ENCODE measurements at places on chromosomes 6 and 20. TPM values are rescaled to one million over a fixed set of nuclear protein-coding genes. Genes with fewer than 3 reads are reported as not detected.

GRCh38 chr6:53854843-53855567 lies 60.2 kb downstream of the LRRC1 start:
- no peak for ATAC-seq

DNA sequence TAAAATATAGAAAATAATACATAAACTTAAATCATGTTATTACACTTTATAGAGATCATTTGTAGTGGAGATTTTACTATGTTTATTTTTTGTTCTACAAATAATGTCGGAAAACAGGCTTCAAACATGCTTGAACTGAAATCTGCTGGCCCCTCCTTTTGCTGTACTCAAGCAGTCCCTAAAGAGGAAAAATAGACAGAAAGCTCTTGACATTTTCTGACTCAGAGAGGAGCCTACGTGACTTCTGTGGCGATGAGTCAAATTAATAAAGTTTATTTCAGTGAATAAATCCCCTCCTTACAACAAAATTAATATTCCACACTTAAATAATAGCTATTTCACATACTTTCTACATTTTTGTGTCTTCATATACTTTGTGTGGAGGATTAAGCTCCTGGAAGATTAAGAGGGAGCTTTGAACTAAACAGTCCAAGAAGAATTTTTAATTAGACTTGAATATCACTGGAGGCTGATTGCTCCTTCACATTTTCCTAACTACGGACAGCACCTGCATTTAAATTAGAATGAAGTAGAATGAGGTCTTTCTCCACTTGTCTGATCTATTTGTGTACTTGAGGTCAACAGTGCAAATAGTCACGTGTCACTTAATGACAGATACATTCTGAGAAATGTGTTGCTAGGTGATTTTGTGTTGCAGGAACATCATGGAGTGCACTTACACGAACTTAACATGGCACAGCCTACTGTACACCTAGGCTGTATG lies 1.7 kb upstream of the TREM1 start:
- no peak for ATAC-seq

The CDC5L gene
- 18.0 TPM for total RNA-seq

The IPCEF1 gene
- 0.52 TPM for total RNA-seq

The RIMS4 gene
- total RNA-seq: 17.9 TPM

- ATAC-seq: no peak
Measured at GRCh38 chr6:24517659-24518543, 23.1 kb downstream of the ALDH5A1 start.

The THEMIS gene
- 0.39 TPM for total RNA-seq

GRCh38 chr6:43129434-43130194 lies 41.5 kb upstream of the SRF start:
- peak; percentile 66 for ATAC-seq

DNA sequence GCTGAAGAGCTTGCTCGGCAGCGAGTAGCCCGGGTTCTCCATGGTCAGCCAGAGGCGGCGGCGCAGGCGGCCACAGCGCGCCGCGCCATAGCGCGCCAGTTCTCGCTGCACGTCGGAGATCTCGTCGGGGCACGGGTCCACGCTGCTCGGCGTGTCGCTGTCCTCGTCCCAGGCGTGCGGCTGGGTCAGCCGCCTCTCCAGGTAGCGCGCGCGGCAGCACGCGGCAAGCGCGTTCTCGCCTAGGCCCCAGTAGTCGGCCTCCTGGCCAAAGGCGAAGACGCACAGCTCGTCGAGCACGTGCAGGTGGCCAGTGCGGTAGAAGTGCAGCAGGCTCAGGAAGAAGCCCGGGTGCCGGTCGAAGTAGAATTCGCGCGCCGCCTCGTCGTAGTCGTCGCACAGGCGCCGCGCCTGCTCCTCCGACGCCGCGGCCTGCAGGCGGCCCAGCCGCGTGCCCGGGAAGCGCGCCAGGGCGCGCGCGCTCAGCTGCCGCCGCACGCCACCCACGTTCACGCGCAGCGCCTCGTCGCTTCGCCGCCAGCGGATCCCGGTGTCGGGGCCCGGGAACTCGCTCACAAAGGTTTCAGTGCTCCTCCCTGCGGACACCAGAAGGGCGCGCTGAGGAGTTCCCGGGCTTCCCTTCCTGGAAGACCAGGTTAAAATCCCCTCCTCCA lies 2.7 kb downstream of the KCNS1 start:
- ATAC-seq: peak; percentile 64

The NHLRC1 gene
- 1.7 TPM for total RNA-seq

The MDFI gene
- 26.7 TPM for total RNA-seq

The TSPO2 gene
- total RNA-seq: not detected

DNA sequence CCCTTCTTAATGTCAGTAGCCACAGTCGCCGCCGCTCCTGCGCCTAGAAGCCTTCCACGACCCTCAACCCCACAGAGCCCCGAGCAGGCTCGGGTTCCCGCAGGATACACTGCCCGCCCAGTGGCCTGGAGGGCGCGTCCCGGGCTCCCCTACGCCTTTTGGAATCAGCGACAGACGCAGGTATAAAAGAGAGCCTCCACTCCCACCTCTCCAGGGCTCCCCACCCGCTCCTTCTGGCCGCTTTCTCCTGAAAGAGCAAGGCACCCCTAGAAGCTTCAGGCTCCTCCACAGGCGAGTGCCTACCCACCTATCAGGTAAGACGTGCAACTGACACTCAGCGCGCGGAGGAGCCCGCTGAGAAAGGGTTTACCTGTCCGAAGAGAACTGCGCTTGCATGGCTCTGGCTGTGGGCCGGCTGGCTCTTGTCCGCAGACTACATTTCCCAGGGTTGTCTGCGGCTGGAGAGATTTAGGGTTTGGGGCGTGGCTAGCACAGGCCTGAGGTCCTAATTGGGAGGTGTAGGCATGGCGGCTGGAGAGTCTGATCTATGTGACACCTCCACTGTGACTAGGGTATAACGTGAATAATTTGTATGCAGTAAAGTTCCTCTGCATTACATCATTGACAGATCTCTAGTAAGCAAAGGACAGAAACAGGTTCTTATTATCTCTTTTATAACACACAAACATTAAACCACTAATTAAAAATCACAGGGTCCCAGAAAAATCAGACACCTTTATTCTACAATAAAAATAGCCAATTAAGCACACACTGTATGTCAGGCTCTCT lies 13.5 kb upstream of the ZNF391 start:
- ATAC-seq: peak; percentile 99

DNA sequence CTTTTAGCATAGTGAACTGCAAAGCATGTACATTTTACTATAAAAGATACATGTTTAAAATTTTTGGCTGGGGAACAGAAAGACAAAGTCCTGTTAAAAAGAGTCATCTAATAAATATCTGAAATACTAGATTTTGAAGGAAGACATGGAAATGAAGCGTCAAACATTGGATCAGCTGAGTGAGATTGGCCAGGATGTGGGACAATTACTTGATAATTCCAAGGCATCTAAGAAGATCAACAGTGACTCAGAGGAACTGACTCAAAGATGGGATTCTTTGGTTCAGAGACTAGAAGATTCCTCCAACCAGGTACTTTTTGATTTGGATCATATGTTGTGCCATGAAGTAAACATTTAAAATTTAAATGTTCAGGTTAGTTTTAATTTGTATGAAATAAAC lies 162.3 kb downstream of the UTRN start:
- ATAC-seq: no peak

The LAMA2 gene
- total RNA-seq: 17.6 TPM

The ID4 gene
- 30.4 TPM for total RNA-seq

GRCh38 chr6:6966127-6966526 lies 141.6 kb upstream of the RREB1 start:
- no peak for ATAC-seq

DNA sequence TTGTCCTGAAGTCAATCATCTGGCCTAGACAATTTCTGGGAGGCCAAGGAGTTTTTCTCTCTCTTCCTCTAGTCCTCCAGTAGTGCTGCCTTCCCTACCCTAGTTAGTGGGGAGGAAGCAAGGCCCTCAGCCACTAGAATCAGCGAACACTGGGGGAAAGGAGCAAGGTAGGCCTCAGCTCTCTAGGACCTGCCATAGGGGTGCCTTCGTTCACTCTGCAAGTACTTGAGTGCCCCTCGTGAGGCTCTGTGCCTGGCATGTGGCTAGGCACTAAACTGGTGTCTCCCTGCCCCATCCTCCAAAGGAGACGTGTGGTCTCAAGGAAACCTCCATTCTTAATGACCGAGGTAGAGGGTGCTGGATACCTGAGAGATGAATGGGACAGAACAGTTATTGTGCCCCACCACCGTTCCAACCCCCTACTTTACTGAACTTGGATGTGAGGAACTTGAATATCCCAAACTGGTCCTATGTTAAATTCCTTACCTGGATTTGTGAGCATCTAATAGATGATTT lies 1.1 kb downstream of the DEF6 start:
- ATAC-seq: no peak

- ATAC-seq: no peak
Measured at GRCh38 chr20:54350415-54350814, 125.0 kb upstream of the DOK5 start.

The PLAGL2 gene
- 8.3 TPM for total RNA-seq

DNA sequence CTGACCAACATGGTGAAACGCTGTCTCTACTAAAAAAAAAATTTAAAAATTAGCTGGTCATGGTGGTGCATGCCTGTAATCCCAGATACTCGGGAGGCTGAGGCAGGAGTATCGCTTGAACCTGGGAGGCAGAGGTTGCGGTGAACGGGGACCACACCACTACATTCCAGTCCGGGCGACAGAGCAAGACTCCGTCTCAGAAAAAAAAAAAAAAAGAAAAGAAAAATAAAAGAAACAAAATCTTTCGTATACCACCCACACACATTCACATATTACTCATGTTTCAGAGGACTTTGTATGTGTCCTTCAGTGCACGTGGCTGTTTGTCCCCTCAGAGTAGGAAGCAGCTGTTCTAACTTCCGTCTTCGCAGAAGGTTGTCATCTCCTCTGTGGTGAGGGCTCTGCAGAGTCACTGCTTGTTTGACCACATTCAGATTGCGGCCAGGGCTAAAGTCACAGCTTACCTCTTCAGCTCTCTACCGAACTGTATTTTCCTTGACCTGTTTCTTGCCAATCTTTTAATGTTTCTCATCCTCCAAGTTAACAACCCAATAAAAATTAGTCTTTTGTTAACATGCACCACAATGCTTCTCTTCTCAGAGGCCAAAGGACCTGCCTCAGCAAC lies 36.6 kb upstream of the HIVEP1 start:
- no peak for ATAC-seq

DNA sequence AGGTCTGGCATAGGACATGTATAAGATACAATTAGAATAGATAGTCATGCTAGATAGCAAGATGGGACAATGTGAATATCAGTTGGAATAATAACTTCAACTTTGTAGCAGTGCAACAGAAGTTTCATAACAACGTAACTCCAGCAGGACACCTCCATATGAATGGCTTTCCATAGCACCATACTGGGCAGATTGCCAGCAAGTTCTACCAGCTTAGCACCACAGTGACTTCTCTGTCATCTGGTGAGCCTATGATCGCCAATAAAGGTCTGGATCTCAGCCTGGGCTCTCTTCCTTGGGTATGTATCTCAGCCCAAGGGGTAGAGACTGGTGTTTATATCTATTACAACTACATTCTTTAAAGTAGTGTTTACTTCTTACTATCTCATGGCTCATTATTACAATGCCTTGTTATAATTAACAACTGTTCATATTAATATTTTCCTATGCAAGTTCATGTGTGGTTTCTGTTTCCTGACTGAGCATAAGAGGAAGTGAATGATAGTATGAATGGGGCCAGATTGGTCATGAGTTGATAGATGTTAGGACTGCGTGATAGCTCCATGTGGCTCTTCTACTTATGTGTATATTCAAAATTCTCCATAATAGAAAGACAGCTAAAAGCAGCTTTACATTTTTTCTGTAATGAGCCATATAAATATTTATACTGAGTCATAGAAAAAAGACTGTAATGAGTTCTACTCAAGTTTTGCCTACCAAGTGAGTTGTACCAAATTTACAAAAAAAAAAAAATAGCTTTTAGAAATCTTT lies 22.9 kb downstream of the HTR1B start:
- no peak for ATAC-seq

GRCh38 chr6:117078624-117079023 lies 186.7 kb upstream of the VGLL2 start:
- ATAC-seq: no peak

DNA sequence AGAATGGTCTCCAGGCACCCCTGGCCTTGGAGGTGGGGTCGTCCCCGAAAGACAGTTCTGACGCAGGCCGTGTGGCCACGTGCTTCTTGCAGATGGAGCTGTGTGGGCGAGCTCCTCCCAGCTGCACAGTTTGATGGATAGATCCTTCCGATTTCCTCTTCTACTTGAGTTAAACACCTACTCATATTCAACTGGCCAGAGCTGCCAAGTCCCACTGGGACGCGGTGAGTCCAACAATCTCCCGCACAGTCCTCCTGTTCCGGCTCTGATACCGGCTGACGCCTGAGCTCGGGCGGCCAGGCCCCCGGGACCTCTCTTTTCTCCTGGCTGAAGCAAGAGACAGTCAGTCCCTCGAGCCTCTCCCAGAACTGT lies 57.9 kb upstream of the DACT2 start:
- ATAC-seq: peak; percentile 94

The COL9A1 gene
- 0.78 TPM for total RNA-seq

DNA sequence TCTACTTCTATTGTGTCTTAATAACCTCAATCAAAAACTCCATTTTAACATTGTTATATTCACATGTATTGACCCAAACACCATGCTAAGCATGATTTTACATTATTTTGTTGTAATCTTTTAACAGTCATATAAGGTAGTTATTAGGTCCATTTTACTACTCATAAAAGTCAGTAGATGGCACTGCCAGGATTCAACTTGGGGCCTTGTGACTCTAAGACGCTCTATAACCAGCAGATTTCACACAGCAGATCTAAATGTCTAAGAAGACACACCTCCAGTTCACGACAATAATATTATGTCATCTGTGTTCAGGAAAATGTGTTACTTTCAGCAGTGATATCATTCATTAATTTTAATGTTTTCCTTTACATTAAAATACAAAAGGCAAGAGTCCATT lies 88.0 kb downstream of the FRK start:
- ATAC-seq: no peak

The NR2E1 gene
- total RNA-seq: 0.27 TPM

The FYN gene
- 13.2 TPM for total RNA-seq

The C6orf47 gene
- 9.7 TPM for total RNA-seq

- ATAC-seq: no peak
Measured at GRCh38 chr20:5674176-5674660, 76.0 kb upstream of the SHLD1 start.
